Activated CD4-positive, alpha-beta T cell treated with anti-CD3 and anti-CD28 coated beads for 36 hours (primary cell): ENCODE measurements at places on chromosomes 4 and X. TPM values are rescaled to one million over a fixed set of nuclear protein-coding genes. Genes with fewer than 3 reads are reported as not detected.

DNA sequence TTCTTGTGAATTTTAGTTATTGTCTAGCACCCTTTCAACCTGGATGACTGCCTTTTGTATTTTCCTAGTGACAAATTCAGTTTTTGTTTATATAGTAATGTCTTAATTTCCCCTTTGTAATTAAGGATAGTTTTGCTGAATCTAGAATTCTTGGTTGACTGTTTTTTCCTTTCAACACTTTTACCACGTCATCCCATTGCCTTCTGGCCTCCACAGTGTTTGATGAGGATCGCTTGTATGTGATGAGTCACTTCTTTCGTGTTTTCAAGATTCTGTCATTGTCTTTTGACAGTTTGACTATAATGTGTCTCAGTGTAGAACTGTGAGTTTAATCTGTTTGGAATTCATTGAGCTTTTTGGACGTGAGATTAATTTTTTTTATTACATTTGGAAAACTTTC is 30.1 kb downstream of the KDM6A start:
- peak; percentile 35 for DNase-seq
- H3K27ac ChIP-seq = peak overlapping the region; percentile 87
- H3K4me1 ChIP-seq = peaks cover 65% of the 10 kb centered on the region
- H3K36me3 ChIP-seq = peaks cover 8% of the 10 kb centered on the region

DNA sequence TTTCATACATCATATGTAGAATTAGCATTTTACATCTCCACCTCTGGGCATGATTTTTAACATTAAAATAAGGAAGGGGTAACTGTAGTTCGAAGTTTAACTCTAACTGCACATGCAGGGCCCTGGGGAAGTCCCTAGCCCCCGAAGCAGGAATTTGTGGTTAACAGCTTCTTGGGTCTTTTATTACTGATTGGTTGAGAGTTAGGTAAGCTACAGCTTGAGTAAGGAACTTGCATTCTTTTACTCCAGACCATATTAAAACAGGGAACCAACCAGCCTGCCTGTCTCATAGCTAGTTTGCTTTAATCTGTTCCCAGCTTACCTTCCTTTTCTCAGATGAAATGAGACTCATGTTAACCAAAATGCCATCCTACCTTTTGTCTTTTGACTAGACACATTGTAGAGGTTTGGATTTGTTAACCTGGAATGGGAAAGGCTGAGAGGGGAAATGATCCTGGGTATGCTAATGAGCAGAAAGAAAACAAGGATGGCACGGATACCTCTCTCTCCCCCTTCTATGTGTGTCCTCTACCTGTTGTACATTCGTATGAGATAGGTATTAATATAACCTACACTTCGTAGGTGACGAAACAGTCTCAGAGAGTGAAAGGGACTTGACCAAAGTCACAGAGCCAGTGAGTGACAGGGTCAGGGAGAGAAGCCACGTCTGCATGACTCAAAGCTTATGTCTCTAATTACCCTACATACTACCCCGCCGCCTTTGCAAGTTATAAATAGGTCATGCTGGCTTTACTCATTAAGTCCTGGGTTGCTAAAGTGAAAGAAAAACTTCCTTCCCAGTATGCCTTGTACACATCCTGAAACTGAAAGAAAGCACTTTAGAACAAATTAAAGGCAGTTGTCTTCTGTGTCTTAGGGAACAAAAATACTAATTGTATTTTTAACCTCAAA is 119.5 kb upstream of the AFF2 start:
- H3K4me3 ChIP-seq = peak overlapping the region; percentile 62
- H3K27ac ChIP-seq = peak overlapping the region; percentile 93
- no peaks in the 10 kb centered on the region for H3K27me3 ChIP-seq
- H3K4me1 ChIP-seq = peaks cover 32% of the 10 kb centered on the region
- H3K36me3 ChIP-seq = no peaks in the 10 kb centered on the region
- DNase-seq = peak; percentile 66

The GABRE gene
- total RNA-seq = not detected

The ANK2 gene
- 2.1 TPM for total RNA-seq

The GPRASP1 gene
- total RNA-seq = 5.1 TPM
